HCT116 (cell line): ENCODE measurements at places on chromosomes 7 and 10.
A peak's percentile ranks its signal among the peaks of the same experiment; 100 is the strongest.

DNA sequence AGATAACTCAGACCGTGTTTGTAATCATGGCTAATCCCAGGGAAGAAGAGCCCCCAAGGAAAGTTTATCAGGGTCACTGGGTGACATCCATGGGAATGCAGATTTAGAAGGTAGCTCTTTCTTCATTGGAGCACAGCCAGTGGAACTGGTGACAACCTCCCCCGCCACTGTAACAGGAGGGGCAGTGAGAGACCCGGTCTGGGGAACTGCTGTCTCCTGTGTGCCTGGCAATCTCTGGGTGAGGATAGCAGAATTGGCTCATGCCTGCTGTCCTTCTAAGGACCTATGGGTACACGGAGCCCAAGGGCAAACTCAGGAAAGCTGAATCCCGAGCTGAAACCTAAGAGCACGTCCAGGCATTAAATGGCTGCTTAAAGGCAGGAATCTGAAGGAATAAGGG lies 341.6 kb downstream of the ABCA13 start:
- DNase-seq = no peak

DNA sequence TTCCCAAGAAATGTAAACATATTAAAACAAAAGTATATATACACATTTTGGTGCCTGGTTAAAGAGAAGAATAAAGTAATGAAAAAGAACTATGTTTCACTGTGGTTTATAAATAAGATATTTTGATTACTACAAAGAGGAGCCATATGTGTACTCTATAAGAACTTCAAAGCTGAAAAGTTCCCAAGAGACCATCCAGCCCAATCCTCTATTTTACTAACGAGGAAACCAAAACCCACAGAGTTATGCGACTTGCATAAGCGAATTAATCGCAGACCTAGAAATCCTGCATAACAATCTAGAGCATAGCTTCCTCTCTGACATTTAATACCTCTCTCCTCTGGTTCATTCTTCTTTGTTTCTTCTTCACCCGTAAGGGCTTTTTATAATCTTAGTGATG lies 937.1 kb downstream of the CNTNAP2 start:
- no peak for DNase-seq

DNA sequence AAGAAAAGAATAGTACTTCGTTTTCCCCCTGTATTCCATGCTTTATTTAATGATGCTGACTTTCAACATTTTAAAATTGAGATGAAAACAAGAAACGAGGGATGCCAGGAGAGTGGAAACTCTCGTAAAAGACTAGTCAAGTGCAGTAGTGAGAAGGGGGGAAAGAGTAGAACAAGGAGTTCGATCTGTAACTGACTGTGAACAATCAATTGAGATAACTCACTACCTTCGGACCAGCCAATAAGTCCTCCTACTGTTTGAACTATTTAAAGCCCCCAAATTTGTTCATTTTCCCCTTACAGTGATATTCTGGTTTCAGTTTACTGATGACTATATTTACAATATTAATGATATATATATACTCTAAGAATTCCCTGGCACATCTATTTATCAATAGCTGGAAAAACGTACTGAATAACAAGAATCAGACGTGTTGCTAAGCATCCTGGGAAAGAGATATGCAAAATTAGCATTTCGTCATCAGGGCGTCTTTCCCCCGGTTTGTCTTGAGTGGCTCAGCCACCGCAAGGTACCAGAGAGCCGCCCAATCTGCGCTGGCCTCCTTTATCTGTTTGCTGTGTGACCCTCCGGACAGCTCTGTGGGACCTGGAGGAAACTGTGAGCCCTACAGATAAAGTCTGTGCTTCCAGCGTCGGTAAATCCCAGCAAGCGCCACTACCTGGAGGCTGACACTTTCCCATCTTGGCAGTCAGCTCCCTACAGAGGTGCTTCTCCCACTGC lies 41.1 kb downstream of the PDIA4 start:
- DNase-seq = peak; percentile 87

GRCh38 chr10:58384544-58384998 lies 639 bp upstream of the TFAM start:
- DNase-seq = no peak

DNA sequence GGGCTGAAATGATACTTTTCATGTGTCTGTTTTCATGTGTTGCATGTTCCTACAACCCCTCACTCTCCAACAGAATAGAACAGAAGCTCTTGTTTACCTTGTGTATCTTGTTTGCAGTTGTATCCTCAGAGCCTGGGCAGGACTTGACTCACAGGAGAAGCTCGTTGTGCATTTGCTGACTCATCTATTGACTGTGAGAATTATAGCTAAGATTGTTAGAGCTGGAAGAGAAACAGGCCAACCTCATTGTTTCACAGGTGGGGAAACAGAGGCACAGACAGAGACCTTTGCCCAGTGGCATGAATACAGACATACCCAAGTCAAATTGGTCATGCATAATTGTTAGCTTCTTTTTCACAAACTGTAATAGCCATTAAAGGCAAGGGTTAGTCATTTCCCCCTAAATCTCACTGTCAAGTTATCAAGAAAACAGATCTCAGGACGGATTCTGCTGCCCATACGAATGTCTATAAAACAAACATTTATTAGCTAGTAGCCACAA lies 4.6 kb upstream of the TSPAN15 start:
- peak; percentile 63 for DNase-seq

GRCh38 chr7:34058801-34059135 lies 153.4 kb downstream of the BMPER start:
- no peak for DNase-seq

DNA sequence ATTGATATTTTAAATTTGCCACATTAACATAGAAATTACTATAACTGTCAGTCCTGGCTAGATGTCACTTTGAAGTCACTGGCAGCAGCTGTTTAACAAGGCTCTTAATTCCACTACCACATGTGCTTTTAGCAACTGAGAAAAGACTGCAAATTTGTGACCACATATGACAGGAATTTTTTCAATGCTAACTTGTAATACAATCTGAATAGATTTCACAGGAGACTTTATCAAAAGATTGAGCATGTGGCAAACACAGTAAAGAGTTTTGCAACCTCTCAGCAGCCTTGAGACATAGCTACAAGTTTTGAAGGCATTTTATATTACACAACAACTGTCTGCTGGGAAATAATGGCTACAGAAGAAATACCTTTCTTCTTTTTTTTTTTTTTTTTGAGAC lies 73.0 kb downstream of the MICU1 start:
- DNase-seq = no peak

DNA sequence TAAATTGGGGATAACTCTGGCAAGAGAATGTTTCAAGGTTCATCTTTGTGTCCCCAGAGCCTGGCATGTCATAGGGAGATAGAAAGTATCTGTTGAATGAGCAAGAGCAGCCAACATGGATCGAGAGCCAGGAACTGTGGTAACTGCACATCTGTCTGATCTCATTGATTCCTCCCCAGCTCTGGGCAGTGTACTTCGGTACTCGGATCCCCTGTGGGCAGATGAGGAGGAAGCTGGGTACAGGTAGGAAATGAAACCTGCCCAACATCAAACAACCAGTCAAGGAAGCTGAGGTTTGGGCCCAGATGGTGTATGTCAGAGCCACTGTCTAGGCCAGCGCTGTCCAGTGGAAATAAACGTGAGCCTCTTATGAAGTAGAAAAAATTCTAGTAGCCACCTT lies 76.4 kb downstream of the GRK5 start:
- DNase-seq = no peak

DNA sequence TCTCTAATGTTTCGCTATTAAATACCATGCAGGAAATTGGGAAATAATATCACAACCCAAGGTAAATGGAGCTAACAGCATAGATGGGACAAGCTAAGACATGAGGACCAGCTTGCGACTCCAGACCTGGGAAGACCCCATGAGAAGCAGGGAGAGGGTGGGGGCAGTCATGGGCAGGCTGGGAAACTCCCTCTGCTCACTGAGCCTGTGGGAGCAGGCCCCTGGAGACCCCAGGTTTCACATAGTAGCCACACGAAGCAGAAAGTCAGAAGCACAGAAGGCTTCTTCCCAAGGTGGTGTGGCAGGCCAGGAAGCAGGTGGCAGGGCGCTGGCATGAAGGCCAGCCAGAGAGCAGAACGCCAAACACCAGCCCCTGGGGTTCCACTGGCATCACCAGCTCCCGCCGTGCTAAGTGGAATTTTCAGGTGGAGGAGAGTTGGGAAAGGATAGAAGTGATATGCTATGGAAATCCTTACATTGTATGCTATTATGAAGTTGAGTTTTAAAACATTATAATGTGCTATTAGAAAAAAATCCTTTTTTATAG lies 99.9 kb upstream of the RNF32 start:
- no peak for DNase-seq

DNA sequence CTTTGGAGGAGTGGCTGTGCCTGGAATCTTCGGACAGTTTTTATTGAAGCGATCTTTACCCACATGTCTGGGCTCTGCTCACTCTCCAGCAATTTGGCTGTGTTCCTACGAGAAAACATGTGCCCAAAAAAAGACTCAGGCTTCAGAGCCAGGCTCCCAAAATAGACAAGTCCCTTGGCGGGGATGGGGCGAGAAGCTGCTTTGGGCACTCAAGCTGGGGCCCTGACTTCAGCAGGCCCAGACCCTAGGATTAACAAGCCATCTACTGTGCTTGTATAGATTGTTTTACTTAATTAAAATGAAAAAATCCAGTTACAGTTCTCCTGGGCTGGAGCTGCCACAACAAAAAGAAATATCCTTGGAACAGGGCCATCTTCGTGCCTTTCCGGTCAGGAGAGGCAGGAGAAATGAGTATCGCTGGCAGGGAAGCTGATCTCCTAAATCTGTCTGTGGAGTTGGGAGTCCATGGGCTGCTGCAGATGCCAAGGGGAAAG lies 51.4 kb upstream of the PDCD4 start:
- DNase-seq = no peak
